ENCODE measurements at places on chromosomes 13 and 19.

GRCh38 chr19:47663911-47664771, 49.1 kb upstream of the EHD2 start:
- peak; percentile 97 for DNase-seq

DNA sequence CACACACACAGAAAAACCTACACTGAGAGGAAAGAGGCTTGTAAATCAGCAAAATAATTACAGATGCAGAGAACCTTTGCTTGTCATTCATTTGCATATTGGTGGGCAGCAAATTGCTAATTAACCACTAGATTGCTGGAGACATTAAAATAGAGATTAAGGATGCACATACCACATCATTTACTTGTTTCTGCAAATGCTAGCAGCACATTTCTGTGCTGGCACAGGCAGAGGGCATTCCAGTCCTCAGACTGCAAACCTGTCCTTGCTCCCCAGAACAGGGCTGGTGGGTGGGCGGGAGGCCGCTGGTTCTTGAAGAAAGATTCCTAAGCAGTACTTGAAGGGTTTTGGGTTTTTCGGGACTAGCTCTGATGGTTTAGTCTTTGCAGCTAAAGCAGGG, 941 bp upstream of the SIAH3 start:
- no peak for DNase-seq

DNA sequence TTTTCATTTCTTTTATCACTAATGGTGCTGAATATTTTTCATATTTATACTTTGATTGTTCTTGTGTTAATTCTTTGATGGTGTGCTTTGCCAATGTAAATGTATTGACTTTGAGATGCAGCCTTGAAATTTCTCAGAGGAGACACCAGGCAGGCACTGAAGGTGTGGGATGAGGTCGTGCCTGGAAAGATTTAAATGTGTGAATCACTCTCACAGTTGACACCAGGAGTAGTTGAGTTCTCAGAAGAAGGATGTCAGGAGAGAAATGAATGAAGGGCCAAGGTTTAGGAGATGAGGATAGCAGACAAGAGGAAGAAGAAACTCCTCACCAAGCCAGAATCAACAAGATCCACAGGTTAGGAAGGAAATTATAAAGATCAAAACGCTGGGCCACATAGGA, 10.1 kb upstream of the KL start:
- DNase-seq: no peak

DNA sequence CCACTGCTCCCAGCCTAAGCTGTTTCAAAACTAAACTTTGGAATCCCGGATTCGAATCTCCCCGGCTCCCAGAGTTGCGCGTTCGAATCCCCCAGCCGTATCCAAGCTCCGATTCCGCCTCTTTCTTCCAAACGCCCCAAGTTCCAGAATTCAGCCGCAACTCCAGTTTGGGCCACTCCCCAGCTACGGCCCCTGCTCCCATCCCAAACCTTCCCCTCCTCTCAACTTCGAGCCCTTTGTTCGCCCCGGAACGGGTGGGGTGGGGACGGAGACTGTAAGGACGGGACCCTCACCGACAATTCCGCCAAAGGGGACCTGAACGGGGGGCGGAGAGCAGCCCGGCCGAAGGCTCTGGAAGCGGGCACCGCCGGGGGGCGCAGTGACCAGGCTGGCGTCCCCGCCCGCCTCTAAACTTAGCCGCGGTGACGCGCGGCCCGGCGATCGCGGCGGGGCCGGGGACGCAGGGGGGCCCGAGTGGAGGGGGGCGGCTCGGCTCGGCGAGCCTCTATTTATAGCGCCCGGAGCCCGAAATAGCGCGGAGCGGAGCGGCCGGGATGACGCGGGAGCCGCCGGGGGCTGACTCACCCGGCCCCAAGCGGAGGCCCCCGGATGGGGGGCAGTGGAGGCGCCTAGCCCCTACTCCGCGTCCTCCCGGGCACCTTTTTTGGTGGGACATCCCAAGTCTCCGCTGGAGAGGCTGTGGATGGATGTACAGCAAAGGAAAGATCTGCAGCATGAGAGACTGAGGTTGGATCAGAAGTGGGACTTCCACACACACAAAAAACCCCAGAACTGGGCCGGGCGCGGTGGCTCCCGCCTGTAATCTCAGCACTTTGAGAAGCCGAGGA, 4.9 kb upstream of the ERCC1 start:
- DNase-seq: peak; percentile 75

- no peak for DNase-seq
These were observed 26.4 kb downstream of the MYO9B start for GRCh38 chr19:17101686-17102628.

DNA sequence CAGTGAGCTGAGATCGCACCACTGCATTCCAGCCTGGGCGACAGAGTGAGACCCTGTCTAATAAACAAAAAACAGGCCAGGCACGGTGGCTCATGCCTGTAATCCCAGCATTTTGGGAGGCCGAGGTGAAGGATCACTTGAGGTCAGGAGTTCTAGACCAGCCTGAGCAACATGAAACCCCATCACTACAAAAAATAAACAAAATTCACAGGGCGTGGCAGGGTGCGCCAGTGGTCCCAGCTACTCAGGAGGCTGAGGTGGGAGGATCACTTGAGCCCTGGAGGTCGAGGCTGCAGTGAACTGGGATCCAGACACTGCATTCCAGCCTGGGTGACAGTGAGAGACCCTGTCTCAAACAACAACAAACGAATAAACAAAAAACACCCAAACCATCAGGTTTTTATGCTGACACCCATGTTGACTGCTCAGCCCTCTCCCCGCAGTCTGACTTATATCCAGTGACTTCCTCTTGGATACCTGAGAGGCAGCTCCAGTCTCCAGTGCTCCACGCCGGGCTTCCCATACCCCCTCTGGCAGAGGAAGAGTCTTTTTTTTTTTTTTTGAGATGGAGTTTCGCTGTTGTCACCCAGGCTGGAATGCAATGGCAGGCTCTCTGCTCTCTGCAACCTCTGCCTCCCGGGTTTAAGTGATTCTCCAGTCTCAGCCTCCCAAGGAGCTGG, 17.7 kb downstream of the WTIP start:
- no peak for DNase-seq

DNA sequence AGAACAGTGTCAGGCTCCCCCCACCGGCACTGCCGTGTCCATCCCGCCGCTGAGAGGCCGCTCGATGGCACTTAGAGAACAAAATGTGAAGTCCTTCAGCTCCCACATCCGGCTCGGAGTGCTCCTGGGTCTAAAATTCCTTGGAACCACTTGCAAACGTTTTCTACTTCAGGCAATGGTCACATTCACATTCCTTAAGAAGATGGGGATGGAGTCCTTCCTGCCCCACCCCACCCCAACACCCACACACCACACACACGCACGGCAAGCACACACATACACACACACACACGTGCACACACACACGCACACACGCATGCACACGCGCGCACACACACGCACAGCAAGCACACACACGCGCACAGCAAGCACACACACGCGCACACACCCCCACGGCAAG, 83.4 kb downstream of the SOX1 start:
- no peak for DNase-seq

GRCh38 chr13:103236213-103236612, 170.0 kb upstream of the SLC10A2 start:
- peak; percentile 1 for DNase-seq

DNA sequence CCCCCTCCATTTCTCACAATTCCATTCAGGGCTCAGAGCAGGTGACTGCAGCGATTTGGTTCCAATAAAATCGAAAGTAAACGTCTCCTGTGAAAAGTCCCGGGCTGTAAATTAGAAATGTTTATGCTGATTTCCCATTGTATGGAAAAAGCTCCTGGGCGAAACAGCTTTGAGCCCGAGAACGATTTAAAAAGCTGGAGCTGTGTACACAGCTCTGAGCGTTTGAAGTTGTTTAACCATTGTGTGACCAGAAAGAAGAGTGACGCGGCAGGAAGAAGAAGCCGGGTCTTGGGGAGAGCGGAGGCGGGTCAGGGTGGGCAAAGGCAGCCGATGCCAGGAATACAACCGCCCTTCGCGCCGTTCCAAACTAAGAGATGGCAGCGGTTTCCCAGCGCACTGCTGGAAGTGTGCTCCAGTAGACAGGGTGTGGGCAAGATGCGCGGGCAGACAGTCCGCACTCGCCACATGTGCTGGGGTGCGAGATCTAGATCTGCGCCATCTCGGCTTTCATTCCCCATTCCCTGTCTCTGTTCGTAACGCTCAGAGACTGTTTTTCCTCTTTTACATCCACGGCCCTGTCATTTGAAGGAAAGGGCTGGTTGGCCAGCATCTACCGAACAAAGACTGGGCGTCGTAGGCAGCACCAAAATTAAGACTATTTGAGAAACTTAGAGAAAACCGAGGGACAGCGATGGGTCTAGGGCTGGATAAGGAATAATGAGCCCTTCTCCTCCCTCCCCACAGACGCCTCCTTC, 960 bp upstream of the GSX1 start:
- no peak for DNase-seq

DNA sequence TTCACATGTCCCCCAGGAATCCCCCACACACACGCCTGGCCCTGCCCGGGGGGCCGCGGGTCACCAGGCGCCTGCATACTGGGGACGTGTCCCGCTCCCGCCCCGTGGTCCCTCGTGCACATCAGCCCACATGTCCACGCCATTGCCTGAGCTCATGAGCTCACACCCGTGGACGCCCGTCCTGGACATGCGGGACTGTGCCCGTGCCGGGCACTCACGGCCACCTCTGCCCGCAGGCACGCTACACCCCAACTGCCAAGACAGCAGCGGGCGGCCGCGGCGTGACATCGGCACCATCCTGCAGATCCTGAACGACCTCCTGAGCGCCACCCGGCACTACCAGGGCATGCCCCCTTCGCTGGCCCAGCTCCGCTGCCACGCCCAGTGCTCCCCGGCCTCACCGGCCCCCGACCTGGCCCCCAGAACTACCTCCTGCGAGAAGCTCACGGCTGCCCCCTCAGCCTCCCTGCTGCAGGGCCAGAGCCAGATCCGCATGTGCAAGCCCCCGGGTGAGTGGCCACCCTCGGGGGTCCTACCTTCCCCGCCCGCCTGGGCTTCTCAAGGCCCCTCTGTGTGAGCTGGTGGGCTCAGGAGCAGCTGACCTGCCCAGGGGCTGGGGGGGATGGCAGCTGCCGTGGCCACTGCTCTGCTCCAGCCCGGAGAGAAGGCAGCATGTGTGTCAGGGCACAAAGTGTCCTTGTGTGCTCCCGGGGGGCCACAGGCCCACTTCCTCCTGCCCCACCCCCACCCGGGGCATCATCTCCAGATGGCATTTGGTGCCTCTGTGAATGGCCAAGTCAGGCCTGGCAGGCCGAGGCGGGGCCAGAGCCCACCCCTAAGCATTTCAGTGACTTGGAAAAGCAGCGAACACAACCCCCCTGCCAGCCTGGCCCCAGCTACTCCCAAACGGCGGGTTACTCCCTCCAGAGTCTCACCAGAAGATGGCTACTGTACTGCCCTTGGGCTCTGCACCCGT, 7.1 kb downstream of the MIDN start:
- DNase-seq: no peak

GRCh38 chr13:109919715-109920375, 133.5 kb upstream of the IRS2 start:
- peak; percentile 56 for DNase-seq

GRCh38 chr13:98937911-98938381, 39.9 kb downstream of the DOCK9 start:
- DNase-seq: peak; percentile 50

DNA sequence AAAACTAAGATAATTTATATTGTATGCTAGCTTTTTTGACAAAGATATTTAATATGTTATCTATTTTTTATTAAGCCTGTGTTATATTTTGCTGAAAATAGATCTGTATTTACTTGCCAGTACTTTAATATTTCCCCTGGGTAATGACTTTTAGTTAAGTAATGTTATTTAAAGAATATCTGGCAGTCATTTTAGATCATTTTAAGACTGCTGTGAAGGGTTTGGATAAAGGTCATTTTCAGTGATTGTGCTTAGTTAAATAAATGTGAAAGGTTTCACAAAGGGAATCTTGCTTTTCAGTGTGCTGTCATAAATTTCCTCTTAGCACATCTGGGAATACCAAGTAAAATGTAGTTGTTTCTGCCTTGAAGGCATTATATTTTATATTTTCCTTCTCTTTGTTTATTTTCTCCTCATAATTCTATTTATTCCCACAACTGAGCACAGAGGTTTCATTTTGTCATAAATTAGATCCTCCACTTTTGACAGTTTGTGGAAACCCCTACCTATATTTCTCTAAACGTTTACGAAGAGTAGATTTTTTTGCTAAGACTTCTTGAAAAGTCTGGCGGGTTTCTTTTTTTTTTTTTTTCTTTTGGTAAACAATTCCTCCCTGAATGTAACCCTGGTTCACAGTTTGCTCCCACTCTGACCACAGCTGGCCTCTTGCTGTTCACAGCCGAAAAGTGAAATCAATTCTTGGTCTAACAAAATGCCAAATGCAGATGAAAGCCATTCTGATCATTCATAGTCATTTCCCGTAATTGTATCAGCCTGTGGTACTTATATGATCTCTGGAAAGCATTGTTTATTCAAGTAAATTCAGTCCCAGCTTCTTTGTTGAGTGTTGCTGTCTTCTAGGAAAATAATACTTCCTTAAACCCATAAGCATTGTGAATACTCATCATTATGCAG, 87.8 kb downstream of the MAB21L1 start:
- DNase-seq: peak; percentile 9

- no peak for DNase-seq
These were observed 37.7 kb upstream of the DCUN1D2 start for GRCh38 chr13:113528101-113528812.

Data from astrocyte of the hippocampus (primary cell).